ENCODE measurements at places on chromosomes 12 and 14.

- no peak for DNase-seq
Measured at GRCh38 chr14:66066981-66067776, 419.0 kb upstream of the CCDC196 start.

DNA sequence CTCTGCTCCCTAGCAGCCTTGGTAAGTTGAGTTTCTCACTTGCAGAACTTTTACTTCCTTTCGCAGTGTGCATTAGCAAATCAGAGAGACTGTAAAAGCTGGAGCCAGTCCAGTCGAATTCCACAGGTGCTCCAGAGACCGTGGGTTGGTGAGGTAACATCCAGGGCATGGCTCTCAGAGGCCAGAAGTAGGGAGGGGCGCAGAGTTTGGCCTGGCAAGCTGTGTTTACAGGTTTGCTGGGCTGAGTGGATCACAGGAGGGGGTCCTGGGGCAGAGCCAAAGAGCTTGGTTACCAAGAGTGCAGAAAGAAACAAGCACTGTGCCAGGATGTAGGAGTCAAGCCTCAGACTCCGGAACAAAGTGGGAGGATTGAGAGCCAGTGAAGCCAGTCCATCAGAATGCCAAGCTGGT is 10.2 kb upstream of the BHLHE41 start:
- no peak for DNase-seq

- DNase-seq, result no peak
Measured at GRCh38 chr12:98456576-98457573, 58.5 kb upstream of the TMPO start.

GRCh38 chr12:25959071-25959961 is 834 bp downstream of the RASSF8 start:
- DNase-seq, result no peak

DNA sequence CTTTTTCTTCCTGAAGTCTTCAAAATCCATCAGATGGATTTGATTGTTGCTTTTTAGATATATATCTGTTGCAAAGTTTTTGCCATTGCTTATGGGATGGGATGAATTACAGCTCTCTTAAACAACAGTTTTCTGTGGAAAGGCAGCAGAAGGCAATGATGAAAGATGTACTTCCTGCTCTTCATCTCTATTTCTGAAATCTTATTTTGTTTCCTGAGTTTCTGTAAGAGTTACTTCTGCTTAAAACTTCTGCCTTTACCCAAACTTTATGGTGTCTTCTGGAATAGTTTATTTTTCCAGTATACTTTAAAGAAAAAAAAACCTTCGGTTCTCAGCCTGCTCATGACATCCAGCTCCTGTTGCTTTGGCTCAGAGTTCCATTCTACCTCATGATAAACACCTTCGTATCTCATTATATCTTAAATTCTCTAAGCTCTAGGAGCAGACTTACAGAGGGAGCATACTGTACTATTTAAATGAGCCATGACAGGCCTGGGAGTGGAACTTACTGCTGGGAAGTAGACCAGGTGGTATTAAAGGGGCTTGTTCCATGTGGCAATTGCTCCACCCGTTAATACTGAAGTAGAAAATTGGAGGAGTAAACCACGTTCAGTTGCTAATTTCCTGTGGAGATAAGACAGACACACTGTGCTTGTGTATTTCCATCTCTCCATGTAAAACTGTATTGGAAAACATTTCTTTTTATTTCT is 288.4 kb downstream of the FBXL14 start:
- no peak for DNase-seq

GRCh38 chr14:35403114-35403602 is 1.4 kb downstream of the NFKBIA start:
- peak; percentile 24 for DNase-seq

- DNase-seq, result no peak
Measured at GRCh38 chr14:55867311-55867710, 250.9 kb upstream of the PELI2 start.

DNA sequence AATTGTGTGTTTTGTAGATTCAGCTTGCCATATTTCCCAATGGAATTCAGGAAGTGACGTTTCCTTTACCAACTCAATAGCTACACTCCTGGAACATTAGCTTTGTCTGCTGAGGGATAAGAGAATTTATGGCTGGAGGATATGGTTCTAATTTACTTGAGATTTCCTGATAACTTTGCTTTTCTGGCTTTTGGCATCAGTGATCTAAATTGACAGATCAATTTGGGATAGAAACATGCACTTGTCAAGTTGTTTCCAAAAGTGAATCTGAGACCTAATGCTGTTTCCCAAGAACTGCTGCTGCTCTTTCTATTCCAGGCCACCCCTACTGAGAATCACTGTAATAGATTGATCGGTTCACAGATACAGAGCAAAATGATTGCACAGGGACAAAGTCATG is 43.2 kb downstream of the MGAT4C start:
- DNase-seq, result no peak

GRCh38 chr12:71556875-71557274 is 106.8 kb downstream of the ZFC3H1 start:
- DNase-seq, result no peak

GRCh38 chr12:113194971-113195391 is 9.5 kb downstream of the RITA1 start:
- DNase-seq, result no peak

DNA sequence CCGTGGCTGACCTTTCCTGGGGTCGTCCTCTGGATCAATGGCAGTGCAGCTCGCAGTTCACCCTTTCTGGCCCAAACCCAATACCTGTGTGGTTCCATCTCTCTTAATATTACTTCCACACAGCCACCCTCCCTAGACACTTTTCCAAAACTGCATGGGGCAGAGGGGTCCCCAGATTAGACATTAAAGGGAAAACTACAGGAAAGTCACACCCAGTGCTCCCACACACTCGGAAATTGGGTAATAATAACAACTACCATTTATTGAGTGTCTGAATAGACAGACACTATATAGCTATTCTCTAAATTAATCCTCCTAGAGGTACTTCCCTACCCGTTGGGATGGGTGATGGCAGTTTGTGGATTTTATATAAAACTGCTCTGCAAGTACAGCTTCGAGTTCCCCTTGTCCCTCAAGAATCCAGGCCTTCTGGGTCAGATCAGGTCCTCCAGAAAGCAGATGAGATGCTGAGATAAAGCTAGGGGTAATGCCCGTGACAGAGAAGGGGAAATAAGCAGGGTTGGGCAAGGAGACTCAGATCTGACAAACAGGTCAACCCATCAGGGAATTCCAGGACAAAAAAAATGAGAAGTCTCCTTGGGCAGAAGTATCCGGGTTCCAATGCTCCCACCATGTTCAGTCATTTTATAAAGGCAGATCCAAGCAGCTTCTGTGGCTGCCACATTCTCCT is 795 bp upstream of the PXN start:
- no peak for DNase-seq

GRCh38 chr12:18969512-18969911 is 160.0 kb upstream of the PLEKHA5 start:
- DNase-seq, result no peak

DNA sequence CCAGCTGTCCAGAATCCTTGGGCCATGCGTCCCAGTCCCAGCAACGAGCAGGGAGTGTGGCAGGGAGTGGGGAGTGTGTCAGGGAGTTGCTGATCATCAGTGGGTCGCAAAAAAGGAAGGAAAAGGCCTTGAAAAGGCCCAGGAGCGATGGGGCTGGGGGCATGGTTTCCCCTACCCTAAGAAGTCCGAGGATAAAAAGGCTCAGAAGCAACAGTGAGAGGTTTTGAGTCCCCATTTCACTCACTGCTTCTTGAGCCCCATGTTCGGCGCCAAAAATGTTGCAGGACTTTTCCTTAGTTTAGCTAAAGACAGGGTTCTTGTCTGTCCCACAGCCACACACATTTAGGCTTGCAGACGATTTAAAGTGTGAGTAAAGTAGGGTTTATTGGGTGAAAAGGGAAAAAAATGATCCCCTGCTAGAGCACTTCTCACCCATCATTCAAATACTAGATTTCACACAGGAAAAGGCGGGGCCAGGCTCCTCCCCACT is 189.5 kb downstream of the KCNC2 start:
- no peak for DNase-seq

GRCh38 chr14:28577711-28578131 is 188.9 kb upstream of the FOXG1 start:
- DNase-seq, result no peak

DNA sequence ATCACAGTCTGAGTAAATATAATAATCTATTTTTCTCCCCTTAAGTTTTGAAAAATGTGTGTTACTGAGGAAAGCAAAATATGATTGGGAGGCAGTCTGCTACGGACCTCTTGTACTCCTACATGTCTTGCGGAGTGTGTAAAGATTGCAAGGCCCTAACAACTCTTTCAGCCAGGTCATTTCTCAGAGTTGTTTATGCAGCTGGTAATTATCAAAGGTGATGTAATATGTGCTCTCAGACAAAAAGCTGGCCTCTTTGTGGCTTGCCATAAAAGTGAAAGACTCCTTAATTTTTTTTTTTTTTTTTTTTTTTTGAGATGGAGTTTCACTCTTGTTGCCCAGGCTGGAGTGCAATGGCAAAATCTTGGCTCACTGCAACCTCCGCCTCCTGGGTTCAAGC is 40.5 kb upstream of the MON2 start:
- DNase-seq, result no peak

DNA sequence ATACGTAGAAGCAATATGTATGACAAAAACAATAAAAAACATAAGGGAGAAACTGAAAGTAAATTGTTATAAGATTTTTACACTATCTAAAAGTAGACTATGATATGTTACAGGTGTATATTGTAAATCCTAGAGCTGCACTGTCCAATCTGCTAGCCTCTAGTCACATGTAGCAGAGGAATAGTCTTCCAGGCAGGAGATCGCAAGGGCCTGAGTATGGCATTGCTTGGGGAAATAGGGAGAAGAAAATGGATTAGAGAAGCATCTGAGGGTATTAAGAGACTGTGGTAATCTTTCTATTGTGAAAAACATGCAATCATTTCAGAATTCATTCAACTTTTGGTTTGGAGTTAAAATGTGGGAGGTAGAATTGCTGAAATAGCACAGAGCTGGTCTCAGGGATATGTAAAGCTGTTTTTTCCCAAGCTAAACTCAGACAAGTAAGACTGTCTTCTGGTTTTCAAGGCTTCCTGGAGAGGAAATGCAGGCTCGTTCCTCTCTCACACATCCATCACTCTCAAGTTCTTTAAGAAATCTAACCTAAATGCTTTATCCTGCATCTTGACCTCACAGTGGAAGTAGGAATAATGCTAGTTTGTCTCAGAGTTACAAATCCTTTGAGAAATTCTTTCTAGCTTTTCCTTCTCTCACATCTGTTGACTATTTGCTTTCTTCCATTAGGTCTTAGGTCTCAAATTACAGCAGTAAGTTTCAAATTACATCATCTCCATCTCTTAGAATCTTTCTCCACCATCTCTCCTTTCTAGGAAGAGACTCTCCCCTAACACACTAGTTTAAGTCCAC is 7.6 kb upstream of the CCDC184 start:
- no peak for DNase-seq

DNA sequence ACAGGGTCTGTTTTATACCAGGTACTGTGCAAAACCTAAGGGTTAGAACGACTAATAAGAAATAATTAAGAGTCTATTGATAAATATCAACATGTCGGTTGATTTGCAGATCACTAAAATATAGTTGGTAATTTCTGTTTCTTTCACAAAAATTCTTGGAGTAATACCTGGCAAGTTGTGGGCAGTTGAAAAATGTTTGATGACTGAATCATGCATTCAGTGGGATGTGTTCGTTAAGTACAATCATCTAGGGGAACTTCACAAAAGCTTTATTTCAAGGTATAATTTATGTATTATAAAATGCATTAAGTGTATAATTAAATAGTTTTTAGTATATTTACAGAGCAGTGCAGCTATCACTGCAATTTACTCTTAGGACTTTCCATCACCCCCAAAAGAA is 120.0 kb downstream of the KCNA5 start:
- DNase-seq, result no peak

GRCh38 chr14:50023671-50024490 is 92.5 kb downstream of the VCPKMT start:
- no peak for DNase-seq

DNA sequence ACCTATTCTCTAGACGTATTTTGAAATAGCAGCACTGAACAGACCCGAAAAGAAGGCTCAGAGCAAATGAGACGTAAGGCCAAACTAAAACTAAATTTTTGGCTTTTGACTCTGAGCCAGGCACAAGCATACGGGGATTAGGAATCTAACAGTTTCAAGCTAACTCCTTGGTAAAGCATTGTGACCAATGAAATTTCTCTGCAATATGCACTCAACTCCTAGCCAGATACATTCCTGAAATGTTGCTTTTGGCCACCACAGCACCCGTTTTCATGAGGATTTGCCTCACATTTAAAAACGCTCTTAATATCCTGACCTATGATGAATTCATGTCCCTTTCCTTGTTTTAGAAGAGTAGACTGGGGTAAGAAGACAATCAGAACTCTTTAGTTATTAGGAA is 53.1 kb upstream of the NPFF start:
- no peak for DNase-seq

- no peak for DNase-seq
Measured at GRCh38 chr12:114226241-114226928, 179.6 kb downstream of the TBX5 start.

DNA sequence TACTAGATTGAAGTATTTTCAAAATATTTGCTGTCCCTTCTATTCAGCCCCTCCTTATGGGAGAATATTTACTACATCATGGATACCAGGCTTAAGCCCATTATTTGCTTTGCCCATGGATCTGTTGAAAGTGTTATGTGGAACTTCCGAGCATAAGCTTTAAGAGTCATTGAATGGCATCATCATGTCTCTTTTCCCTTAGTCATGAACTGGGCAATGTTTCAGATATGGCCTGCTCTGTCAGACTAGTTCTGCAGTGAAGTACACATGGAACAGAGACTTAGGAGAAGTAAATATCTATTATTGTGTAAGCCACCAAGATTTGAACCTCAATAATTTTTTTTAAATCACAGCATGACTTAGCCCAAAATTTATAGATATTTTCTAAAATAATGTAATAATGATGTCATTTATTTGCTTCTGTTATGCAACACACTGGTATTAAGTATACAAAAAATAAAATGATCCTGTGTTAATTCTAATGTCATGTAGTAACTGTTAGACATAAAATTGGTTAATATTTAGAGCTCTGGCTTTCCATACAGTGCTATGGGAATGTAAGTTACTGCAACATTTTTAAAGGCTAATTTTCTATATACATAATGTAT is 1097.3 kb downstream of the SLC16A7 start:
- no peak for DNase-seq

DNA sequence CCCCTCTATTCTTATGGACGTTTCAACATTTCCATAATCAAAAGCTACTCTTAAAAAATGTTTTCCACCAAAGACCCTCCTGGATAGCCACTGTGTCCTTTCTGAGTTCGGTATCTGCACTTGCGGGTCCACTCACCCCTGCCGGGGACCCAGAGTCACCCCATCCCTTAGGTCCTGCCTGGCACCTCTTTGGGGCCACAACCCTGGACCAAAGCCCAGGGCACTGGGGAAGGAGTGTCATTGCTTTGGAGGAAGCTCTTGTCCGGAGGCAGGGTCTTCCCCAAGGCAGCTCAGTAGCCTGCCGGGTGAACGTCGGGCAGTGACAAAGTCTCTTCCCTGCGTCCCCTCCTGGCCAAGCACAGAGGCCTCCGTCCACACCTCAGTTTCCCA is 129.6 kb downstream of the RFLNA start:
- DNase-seq, result no peak

- no peak for DNase-seq
Measured at GRCh38 chr12:75646329-75647210, 135.2 kb upstream of the KRR1 start.

- DNase-seq, result no peak
Measured at GRCh38 chr12:74514098-74514872, 23.4 kb upstream of the ATXN7L3B start.

- DNase-seq, result no peak
Measured at GRCh38 chr14:59358784-59359183, 106.4 kb downstream of the GPR135 start.

GRCh38 chr12:6387541-6387940 is 3.6 kb downstream of the LTBR start:
- no peak for DNase-seq

Data from activated naive CD4-positive, alpha-beta T cell (primary cell).